ENCODE measurements at places on chromosomes 3 and 15. TPM values are rescaled to one million over a fixed set of nuclear protein-coding genes. Genes with fewer than 3 reads are reported as not detected.
A peak's percentile ranks its signal among the peaks of the same experiment; 100 is the strongest.

KIF9 gene
- total RNA-seq: 13.4 TPM

SLC9C1 gene
- not detected for total RNA-seq

- peak; percentile 44 for ATAC-seq
Measured at GRCh38 chr3:8485141-8485870, 16.3 kb upstream of the LMCD1 start.

- no peak for ATAC-seq
Measured at GRCh38 chr15:56950979-56951378, 32.5 kb downstream of the TCF12 start.

FEZF2 gene
- total RNA-seq: 0.14 TPM

DNA sequence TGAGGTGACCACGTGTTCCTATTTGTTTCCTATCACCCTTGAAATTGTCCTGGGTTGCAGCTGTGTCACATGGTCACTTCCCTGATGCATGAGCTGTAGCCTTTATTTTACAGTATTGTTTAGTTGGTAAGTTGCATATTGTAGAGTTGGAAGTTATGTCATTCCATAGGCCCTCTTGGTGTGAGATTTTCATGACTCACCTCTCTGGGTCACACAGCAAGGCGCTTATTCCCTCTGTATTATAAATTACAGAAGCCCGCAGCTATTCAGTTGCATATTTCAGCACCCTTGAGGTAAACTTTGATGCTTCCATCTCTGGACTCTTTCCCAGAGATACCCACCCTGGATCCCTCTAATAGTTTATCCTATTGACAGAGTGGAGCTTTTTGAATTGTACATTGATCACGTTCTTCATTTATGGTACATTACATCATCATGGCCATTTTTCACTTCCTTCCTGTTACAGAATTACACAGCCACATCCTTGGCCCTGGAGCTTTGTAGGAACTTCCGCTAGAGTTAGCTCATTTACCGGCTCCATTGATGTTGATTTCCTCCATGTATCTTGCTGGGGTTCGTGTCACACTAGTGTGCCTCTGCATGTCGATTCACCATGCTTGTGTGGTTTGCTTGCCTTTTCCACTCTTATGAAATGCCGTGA lies 543.1 kb upstream of the RGMA start:
- ATAC-seq: peak; percentile 29

GHSR gene
- total RNA-seq: not detected

DNA sequence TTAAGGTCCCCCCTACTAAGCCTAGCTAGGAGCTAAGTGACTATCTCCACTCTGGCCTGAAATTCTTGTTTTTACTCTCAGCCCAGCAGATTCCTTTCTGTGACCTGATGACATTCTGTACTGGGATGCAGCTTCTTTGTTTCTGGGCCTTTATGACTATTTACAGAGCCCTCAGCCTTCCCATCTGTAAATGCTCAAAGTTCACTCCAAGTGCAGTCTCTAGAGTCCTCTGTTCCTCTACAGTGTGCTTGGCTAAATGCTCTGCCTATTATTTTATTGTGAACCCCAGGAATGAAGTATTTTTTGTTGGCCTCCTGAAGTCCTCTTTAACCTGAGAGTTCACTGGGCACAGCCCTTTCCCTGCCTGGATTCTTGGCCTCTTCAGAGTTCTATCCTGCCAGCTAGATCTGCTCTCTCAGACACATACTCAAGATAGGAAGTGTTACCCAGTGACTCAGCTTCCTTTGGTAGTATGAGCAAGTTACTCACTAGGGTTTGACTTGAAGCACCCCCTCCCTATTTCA lies 278.1 kb upstream of the P2RY1 start:
- ATAC-seq: no peak

- ATAC-seq: no peak
Measured at GRCh38 chr3:46891132-46891531, 13.6 kb downstream of the PTH1R start.

ITGA11 gene
- total RNA-seq: 0.27 TPM

- peak; percentile 96 for ATAC-seq
Measured at GRCh38 chr3:30894521-30895251, at the start of gene GADL1. Gene GADL1 (minus strand): TSS chr3:30894661. CDS start chr3:30894614, 47 bp downstream.

TIPIN gene
- total RNA-seq: 9.1 TPM

GRCh38 chr3:128353991-128354687 lies 112.6 kb downstream of the DNAJB8 start:
- no peak for ATAC-seq

CLDN16 gene
- total RNA-seq: not detected

DNA sequence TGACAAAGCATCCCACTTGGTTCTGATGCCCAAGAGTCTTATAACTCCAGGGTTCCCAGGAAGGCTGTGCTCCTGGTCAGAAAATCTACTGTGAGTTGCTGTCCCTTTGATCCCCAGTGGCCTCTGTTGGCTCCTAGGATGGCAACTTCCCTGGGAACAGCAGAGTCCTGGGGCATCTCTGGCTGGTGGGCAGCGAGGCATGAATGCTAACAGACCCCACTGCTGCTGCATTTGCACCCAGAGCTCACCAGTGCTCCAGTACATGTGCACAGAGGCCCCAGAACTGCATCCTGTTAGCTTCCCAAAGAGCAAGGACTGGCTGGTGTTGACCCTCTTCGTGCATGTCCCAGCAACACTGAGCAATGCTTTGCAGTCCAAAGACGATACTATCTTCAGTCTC lies 15.7 kb downstream of the CAV3 start:
- ATAC-seq: no peak

VWA5B2 gene
- 1.7 TPM for total RNA-seq

- ATAC-seq: peak; percentile 83
Measured at GRCh38 chr3:132593947-132594323, 3.1 kb upstream of the ACKR4 start.

DNA sequence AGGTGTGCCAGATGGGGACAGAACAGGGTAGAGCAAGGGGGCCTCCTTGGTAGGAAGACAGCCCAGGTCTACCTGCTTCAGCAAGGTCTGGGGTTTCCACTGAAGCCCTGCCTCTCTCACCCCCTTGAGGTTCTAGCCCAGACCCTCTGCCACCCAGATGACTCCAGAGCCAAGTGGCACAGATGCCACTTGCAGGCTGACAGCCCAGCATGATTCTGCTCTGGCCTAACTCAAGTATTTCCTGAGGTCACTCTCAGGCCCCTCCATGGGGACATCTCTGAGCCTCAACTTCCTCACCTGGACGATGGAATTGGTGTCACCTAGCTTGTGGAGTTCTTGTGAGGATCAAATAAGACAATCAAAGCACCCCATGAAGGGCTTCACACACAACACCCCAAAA lies 23.9 kb downstream of the PLXNB1 start:
- no peak for ATAC-seq

- peak; percentile 66 for ATAC-seq
Measured at GRCh38 chr3:140243575-140243974, 308.6 kb downstream of the CLSTN2 start.

ARPIN gene
- 15.3 TPM for total RNA-seq

- peak; percentile 53 for ATAC-seq
Measured at GRCh38 chr3:12966847-12967605, 106.2 kb downstream of the IQSEC1 start.

SQOR gene
- total RNA-seq: 2.5 TPM

DNA sequence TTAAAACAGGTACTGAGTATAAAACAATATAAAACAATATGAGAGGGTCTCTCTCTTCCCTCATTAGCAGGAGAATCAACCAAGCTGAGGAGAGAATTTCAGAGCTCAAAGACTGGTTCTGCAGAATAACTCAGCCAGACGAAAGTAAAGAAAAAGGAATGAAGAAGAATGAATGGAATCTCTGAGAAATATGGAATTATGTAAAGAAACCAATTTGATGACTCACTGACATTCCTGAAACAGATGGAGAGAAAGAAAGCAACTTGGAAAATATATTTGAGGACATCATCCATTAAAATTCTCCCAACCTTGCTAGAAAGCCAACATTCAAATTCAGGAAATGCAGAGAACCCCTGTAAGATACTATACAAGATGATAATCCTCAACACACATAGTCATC lies 630.9 kb downstream of the PYDC2 start:
- ATAC-seq: no peak

CFAP100 gene
- not detected for total RNA-seq

DNA sequence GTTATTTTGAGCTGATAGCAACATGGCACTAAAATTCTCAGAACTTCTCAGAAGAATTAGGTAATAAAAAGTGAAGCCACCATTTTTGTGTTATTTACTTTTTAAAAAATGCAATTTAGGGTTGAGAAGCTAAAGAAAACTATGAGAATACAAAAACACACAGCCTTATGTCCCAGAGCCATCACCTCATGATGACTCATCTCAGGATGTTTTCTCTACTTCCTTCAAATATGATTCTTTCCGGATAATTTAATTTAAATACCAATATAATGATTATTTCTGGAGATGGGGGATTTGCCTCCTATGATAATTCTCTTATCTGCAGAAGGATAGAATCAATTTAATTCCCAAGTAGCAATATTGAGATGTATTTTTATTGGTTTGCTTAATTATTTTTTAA lies 105.6 kb upstream of the BFSP2 start:
- ATAC-seq: no peak

CATSPER2 gene
- 5.3 TPM for total RNA-seq

GRCh38 chr3:187736418-187736871 lies 8.8 kb downstream of the BCL6 start:
- no peak for ATAC-seq

DNA sequence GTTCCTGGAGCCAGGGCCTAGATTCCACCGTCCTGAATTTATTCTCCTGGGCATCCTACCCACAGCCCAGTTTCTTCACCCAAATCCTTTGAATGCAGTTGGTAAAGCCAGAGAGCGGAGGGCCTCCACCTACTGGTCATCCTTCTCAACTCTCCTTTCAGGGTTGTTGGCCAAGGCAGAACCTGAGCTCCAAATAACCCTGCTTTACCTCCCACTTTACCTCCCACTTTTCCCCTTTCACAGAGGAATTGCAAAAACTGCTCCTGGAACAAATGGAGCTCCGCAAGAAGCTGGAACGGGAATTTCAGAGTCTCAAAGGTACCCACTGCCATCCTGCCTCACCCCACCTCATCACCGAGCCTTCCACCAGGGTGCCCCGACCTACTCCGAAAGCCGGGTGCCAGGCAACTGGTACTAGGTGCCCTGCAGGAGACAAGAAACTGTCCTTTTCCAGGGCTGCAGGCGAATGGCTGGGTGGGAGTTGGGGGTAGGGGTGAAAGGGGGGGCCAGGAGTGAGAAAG lies 6.8 kb downstream of the SKOR1 start:
- ATAC-seq: no peak

- ATAC-seq: no peak
Measured at GRCh38 chr3:160633361-160634083, 43.4 kb upstream of the ARL14 start.

DNA sequence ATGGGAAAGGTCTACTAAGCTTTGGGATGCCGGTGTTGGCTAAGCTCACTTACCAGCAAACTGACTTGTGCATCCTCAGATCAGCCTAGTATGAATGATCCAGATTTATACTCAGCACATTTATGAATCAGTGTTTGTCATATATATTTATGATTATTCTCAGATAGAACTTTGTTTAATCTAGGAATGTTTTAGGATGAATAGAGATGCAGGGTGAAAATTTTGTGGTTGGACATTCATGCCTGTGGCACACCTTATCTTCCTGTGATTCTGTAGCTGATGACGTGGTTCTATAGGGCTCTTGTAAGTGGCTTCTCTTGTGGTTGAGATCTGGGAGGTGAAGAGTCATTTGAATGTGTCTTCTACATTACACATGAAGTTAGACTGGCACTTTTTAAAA lies 11.4 kb downstream of the CDIN1 start:
- ATAC-seq: peak; percentile 13

EFHB gene
- 0.78 TPM for total RNA-seq

MYH15 gene
- total RNA-seq: 0.71 TPM

TJP1 gene
- total RNA-seq: 34.4 TPM

CIP2A gene
- total RNA-seq: 14.8 TPM
